ENCODE measurements at places on chromosomes 2 and 18.

DNA sequence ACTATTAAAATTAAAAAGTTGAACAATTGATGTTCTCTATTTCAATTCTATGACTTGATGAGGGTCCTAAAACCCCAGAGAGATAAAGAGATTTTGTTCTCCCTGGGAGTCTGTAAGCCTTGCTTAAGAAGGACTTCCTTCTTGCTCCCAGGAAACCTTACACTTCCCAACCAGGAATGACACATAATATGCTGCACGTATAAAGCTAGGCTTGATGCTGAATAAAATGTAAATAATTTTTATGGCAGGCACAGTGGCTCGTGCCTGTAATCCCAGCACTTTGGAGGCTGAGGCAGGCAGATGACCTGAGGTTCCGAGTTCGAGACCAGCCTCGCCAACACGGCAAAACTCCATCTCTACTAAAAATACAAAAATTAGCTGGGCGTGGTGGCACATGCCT, 27.8 kb downstream of the SPIRE1 start:
- no peaks in the 10 kb centered on the region for H3K27me3 ChIP-seq
- no peak for DNase-seq
- no peak overlapping the region for H3K27ac ChIP-seq
- H3K4me1 ChIP-seq: no peaks in the 10 kb centered on the region
- no peak overlapping the region for H3K4me3 ChIP-seq

- no peak overlapping the region for H3K4me3 ChIP-seq
- DNase-seq: no peak
- H3K27ac ChIP-seq: no peak overlapping the region
Observed at GRCh38 chr2:189091253-189091652, 88.3 kb downstream of the COL5A2 start.

- H3K4me3 ChIP-seq: no peak overlapping the region
- no peaks in the 10 kb centered on the region for H3K36me3 ChIP-seq
- no peaks in the 10 kb centered on the region for H3K27me3 ChIP-seq
- H3K27ac ChIP-seq: no peak overlapping the region
- DNase-seq: no peak
Observed at GRCh38 chr18:30694773-30695172, 347.8 kb downstream of the DSC3 start.

GRCh38 chr2:171921970-171922229, 361 bp upstream of the HAT1 start:
- H3K36me3 ChIP-seq: peaks cover 5% of the 10 kb centered on the region
- H3K4me1 ChIP-seq: peaks cover 44% of the 10 kb centered on the region
- peak overlapping the region; percentile 98 for H3K27ac ChIP-seq
- DNase-seq: no peak

DNA sequence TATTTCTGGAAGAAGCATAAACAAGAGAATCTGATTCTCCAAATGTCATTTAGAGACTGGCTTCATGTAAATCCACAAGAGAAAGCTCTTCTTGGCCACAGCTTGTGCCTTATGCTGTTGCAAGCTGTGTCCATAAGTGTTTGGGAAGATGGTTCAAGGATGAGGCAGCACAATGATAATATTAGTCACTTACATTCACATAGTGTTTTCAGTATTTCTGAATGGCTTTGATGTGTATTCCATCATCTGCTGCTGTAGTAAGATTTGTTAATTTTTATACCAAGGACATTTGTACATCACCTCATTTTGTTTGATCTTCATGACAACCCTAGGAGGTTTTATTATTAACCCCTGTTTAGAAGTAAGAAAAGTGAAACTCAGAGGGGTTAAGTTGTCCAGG, 29.9 kb downstream of the CREG2 start:
- no peaks in the 10 kb centered on the region for H3K27me3 ChIP-seq
- DNase-seq: no peak
- H3K27ac ChIP-seq: no peak overlapping the region
- peaks cover 16% of the 10 kb centered on the region for H3K4me1 ChIP-seq
- no peaks in the 10 kb centered on the region for H3K36me3 ChIP-seq
- no peak overlapping the region for H3K4me3 ChIP-seq

DNA sequence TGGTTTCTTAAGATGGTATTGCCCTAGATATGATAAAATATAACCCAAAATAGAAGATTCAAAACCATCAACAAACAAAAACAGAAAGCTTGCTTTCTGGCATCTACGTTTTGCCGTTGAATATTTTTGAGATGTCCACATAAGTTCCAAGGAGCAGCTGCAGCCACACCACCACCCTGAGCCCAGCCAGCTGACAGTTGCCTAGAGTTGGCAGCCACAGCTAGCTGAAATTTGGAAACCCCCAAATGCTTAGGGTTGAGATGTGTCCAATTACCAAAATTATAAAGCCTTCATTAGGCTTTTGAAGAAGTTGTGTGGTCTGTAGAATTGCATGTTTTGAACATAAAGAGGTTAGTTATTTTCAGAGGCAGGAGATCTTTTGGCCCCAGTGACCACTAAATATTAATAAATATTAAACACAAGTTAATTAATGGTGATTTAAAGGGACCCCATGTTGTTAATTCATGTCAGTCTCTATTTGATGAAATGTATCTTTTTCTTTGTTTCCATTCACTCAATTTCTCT, 118.1 kb upstream of the DTNA start:
- no peaks in the 10 kb centered on the region for H3K27me3 ChIP-seq
- H3K36me3 ChIP-seq: no peaks in the 10 kb centered on the region
- no peak for DNase-seq

- H3K36me3 ChIP-seq: peaks cover 12% of the 10 kb centered on the region
- H3K4me1 ChIP-seq: peaks cover 48% of the 10 kb centered on the region
- H3K27me3 ChIP-seq: peaks cover 12% of the 10 kb centered on the region
- DNase-seq: peak; percentile 17
Observed at GRCh38 chr2:85537600-85538506, 1.1 kb upstream of the MAT2A start.

DNA sequence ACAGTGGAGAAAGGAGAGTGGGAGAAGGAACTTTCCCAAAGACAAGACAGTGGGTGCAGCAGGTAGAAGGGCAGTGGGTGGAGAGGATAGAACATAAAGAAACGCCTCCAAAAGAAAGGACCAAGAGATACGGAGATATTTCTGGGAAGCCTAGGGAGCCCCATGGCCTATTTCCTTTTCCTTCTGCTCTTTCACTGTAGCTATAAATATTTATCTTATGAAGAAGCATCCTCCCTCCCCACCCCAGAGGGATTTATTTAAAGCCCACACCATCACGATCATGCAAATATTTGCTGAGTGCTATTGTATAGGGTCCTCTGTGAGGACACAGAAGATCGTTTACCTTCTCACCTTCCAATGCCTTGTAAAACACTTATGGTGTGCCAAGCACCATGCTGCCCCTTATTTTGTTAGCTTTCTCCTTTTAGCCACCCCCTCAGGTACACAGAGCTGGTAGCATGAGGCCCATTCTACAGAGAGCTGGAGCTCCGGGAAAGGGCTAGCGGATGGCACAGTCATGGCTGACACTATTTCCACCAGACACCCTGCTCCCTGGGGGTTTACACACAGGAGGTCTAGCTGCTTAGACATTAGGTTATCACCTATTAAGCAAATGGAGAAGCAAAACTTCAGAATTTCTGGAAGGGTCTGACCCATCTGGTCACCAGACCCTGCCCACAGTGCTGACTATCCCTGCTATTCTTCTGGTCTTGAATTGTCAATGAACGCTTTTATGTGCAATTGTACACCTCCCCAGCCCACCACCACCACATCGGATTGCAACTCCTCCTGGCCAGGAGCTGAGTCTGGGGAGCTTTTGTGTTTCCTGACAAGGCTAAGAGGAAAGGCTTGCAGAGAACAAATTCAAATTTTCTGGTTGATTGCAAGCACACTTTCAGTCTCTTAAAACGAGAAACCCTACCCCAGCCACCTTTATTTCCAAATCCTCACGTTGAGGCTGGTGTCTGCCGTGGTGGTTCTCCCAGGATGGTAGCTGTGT, 91.8 kb upstream of the KLF7 start:
- DNase-seq: no peak
- H3K4me1 ChIP-seq: no peaks in the 10 kb centered on the region
- no peaks in the 10 kb centered on the region for H3K27me3 ChIP-seq
- H3K4me3 ChIP-seq: no peak overlapping the region
- H3K27ac ChIP-seq: no peak overlapping the region

GRCh38 chr2:239674981-239675825, 274.4 kb upstream of the HDAC4 start:
- no peak overlapping the region for H3K4me3 ChIP-seq
- DNase-seq: no peak
- H3K27me3 ChIP-seq: no peaks in the 10 kb centered on the region
- H3K27ac ChIP-seq: no peak overlapping the region

GRCh38 chr18:5106730-5107129, 90.3 kb downstream of the AKAIN1 start:
- no peaks in the 10 kb centered on the region for H3K27me3 ChIP-seq
- no peak for DNase-seq
- no peaks in the 10 kb centered on the region for H3K4me1 ChIP-seq

- no peak overlapping the region for H3K27ac ChIP-seq
- no peak for DNase-seq
- no peaks in the 10 kb centered on the region for H3K36me3 ChIP-seq
- no peak overlapping the region for H3K4me3 ChIP-seq
- H3K27me3 ChIP-seq: peaks cover 3% of the 10 kb centered on the region
- H3K4me1 ChIP-seq: no peaks in the 10 kb centered on the region
Observed at GRCh38 chr2:197348721-197349360, 38.3 kb upstream of the ANKRD44 start.

- no peak for DNase-seq
- no peaks in the 10 kb centered on the region for H3K36me3 ChIP-seq
- no peak overlapping the region for H3K4me3 ChIP-seq
- H3K27me3 ChIP-seq: no peaks in the 10 kb centered on the region
- H3K4me1 ChIP-seq: no peaks in the 10 kb centered on the region
Observed at GRCh38 chr18:8801263-8801901, 96.0 kb downstream of the MTCL1 start.

- DNase-seq: no peak
- peaks cover 2% of the 10 kb centered on the region for H3K27me3 ChIP-seq
- H3K36me3 ChIP-seq: no peaks in the 10 kb centered on the region
- no peak overlapping the region for H3K4me3 ChIP-seq
Observed at GRCh38 chr2:30205456-30205855, 25.9 kb upstream of the LBH start.

All from immature natural killer cell (primary cell).